ENCODE measurements at places on chromosomes 6 and 20. TPM values are rescaled to one million over a fixed set of nuclear protein-coding genes. Genes with fewer than 3 reads are reported as not detected.

OR2B6 gene
- total RNA-seq = not detected

DNA sequence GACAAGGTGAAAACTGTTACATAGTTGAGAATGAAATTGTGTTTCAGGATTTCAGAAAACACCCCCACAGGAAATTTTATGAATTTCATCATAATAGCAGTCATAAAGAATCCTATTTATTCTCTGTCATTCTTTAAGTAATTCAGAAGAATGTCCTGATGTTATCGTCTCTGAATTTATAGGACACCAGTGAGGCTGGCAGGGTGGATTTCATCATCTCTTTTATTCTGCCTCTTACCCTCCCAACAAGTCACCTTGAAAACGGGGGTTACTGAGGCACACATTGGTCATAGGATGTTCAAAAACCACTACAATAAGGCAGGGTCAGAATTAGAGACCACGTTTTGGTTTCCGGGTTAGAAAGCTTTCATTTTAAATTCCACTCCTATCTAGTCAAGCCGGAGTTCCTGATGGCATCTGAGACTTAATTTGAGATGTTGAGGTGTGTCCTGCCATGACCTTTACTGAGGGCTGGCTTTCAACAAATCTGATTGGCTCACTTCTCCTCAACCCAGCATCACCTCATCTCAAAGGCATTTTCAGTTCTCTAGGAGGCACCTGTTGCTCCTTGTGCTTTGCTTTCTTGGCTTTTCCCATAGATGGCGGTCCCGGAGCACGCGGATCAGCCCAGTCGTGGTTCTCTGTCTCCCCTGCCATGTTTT, 230.6 kb upstream of the SUPT3H start:
- no peak for DNase-seq

DNA sequence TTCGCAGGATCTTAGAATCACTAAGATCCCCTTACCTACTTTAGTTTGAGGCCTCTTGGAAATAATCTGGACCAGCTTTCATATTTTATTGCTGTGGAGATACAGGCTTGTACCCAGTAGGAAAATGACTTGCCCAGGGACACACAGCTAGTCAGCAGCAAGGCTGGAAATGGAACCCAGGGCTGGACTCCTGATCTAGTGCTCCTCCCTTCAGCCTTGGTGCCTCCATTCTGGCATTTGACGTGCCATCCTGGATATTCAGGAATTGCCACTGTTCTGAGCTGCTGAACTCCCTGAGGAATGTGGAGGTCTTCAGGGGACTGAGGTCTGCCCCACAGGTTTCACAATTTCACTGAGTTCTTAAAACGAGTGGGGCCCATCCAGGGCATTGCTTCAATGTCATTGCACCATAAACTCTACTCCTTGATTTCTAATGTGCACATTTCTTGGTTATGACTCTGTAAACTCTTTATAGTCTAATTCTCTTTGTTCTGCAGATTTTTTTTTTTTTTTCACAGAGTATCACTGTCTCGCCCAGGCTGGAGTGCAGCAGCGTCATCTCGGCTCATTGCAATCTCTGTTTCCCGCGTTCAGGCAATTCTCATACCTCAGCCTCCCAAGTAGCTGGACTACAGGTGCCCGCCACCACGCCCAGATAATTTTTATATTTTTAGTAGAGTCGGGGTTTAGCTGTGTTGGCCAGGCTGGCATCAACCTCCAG, 26.7 kb upstream of the CDKN1A start:
- DNase-seq = no peak

ARMH2 gene
- not detected for total RNA-seq

DNA sequence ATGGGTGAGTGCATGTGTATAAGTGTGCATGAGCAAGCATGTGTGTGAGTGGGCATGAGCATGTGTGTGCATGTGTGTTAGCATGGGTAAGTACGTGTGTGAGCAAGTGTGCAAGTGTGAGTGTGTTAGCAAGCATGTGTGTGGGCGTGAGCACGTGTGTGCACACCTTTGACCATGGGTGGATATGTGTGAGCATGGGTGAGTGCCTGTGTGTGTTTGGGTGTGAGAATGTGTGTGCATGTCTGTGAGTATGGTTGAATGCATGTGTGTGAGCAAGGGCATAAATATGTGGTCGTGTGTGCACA, 84.6 kb downstream of the DLL1 start:
- no peak for DNase-seq

- DNase-seq = no peak
These were observed 82.1 kb downstream of the ELOVL5 start for GRCh38 chr6:53266553-53267090.

TBP gene
- 10.9 TPM for total RNA-seq

SIM1 gene
- not detected for total RNA-seq

- no peak for DNase-seq
These were observed 20.0 kb upstream of the LIN28B start for GRCh38 chr6:104936766-104937535.

DNA sequence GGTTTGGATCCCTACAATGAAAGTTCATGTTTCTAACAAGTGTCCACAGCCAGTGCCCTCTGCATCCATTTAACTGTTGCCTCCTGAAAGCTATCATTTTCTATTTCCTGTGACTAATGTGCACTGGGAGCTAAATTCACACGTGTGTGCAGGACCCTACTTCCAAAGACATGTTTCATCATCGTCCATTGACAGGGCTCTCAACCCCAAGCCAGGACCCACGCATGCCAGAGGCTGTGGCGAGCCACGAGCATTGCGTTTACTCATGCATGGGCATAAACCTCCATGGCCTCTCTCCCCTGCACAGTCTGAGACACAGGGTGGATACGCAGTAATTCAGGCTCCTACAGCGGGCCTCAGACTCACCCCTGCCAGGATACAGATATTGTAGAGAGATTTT, 153.2 kb downstream of the MAFB start:
- no peak for DNase-seq

GRCh38 chr6:168376120-168376519, 56.5 kb upstream of the DACT2 start:
- no peak for DNase-seq

BPIFB4 gene
- not detected for total RNA-seq

Data from transverse colon (tissue), 4 donors.